ENCODE measurements at places on chromosomes 6 and 20.

DNA sequence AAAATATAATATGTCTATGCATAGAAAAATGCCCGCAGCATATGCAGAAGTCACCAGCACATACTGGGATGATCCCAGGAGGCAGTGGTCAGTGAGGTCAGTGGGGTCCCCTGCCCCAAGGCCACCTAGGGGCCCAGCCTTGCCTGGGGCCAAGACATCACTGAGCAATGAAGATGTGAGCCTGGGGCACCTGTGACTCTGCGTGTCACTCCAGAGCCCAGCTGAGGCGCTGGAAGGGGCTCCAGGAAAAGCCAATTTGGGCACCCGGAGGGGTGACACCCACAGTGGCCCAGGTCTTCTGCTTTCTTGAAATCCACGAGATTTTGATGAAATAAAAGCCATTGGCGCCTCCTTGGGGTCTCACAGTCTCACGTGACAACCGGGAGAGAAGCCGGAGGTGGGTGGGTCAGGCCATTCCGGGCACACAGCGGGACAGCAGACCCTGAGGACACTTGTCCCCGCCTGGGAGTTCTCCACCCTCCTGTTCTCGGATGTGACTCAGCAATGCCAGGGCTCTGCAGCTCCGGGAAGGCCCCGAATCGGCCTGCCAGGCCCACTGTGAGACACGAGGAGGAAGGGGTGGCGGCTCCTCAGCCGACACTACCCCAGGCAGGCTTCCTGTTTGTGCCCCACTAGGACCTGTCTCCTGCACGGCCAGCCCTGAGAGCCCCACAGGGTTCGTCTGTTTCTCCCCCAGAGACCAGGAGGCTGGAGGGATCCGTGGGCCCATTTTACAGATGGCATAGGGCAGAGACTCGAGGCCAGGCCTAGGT lies 24.4 kb upstream of the SLCO4A1 start:
- DNase-seq: peak; percentile 38

- DNase-seq: no peak
These were observed at the start of gene C6orf15 for GRCh38 chr6:31112478-31112877. C6orf15 (minus strand) TSS chr6:31112575; CDS start chr6:31112555, 20 bp downstream.

GRCh38 chr6:4606821-4607704 lies 169.1 kb upstream of the CDYL start:
- DNase-seq: no peak

DNA sequence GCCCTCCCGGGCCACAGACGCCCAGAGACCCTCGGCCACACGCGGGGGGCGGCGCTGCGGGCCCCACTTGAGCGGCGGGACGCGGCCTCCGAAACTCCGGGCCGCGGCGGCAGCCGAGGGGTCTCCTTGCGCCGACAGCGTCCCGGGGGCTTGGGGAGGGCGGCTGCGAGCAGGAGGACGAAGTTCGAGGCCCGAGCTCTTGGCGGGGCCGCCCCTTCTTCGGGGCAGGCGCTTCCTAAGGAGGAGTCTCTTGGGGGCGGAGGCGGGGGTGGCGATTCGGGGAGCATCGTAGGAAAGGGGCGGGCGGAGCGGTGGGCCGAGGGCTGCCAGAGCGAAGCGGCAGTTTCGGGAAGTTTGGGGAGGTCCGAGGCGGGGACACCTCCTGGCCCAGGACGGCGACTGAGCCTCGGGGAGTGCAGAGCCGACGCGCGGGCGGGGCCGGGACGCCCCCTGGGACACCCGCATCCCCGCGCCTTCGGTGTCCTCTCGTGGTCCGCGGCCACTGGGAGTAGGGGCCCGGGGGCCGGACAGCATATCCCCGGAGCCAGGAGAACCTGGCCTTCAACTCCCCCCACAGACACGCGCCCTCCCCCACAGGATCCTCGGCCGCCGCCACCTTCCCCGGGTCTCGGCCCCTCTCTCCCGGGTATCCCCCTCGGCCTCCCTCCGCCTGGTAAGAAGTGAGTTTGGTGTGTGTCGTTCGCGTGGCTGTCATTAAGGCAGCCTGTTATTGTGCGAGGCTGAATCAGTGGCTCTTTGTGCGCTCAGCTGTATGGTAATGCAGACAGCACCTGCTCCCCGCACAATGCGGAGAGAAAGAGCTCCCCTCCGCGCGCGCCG lies 613 bp upstream of the DLL1 start:
- DNase-seq: no peak

DNA sequence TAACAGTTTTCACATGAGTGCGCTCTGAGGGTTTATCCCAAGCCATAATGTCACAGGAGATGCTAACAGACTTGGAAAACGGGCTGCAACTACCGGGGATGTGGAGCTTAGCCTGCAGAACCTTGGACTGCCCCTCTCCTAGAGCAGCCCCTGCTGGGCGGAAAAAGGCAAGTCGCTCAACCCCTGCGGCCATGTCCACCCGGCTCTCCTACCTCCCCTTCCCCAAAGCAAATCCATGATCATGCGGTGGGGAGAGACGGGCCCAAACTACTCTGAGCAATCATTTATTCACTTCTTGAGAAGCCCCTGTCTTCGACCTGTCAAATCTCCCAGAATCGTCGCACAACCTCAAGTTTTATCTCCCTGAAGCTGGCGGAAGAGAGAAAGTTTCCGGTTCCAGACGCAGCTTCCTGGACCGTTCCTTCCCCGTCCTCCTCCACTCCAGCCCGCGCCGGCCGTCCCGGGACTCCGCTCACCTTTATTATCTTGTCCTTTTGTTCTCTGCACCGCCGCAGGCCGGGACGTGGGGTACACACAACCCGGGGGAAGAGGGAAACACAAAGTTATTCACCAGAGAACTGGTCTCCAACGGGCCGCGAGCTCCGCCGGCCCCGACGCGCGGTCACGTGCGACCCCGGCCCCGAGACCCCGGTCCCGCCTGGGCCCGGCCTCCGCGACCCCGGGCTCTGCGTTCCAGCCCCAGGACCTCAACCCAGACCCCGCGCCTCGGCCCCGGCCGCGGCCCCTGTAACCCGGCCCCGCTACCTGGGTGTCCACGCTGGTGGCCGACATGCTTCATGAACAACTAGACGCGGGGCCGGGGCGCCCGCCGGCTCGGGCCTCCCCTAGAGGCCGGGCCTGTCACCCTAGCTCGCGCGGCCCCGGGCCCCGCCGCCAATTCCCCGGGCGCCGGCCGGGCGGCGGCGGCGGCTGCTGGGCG lies 560 bp downstream of the YTHDF1 start:
- DNase-seq: peak; percentile 7

GRCh38 chr6:99136488-99136887 lies 188.7 kb upstream of the FBXL4 start:
- DNase-seq: no peak

GRCh38 chr6:91185072-91185471 lies 598.2 kb upstream of the MAP3K7 start:
- no peak for DNase-seq

GRCh38 chr6:21507811-21508210 lies 85.7 kb upstream of the SOX4 start:
- DNase-seq: no peak

DNA sequence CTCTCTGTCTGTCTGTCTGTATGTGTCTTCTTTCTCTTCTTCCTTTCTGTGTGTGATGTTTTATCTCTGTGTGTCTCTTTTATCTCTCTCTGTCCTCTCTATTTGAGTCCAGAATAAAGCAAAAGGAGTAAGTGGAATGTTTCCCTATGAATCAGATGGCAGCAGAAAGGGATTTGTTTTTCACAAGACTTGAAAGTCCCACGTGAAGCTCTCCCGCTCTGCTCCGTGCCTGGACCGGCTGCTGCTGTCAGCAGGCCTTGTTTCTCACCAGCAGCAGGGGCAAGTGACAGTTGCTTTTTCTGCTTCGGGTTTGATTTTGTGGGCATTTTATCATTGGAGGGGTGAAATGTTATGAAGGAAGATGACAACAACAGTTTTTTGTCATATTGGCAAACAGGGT lies 212.7 kb downstream of the PACRG start:
- DNase-seq: no peak

GRCh38 chr6:108587258-108588059 lies 26.7 kb downstream of the FOXO3 start:
- DNase-seq: no peak

DNA sequence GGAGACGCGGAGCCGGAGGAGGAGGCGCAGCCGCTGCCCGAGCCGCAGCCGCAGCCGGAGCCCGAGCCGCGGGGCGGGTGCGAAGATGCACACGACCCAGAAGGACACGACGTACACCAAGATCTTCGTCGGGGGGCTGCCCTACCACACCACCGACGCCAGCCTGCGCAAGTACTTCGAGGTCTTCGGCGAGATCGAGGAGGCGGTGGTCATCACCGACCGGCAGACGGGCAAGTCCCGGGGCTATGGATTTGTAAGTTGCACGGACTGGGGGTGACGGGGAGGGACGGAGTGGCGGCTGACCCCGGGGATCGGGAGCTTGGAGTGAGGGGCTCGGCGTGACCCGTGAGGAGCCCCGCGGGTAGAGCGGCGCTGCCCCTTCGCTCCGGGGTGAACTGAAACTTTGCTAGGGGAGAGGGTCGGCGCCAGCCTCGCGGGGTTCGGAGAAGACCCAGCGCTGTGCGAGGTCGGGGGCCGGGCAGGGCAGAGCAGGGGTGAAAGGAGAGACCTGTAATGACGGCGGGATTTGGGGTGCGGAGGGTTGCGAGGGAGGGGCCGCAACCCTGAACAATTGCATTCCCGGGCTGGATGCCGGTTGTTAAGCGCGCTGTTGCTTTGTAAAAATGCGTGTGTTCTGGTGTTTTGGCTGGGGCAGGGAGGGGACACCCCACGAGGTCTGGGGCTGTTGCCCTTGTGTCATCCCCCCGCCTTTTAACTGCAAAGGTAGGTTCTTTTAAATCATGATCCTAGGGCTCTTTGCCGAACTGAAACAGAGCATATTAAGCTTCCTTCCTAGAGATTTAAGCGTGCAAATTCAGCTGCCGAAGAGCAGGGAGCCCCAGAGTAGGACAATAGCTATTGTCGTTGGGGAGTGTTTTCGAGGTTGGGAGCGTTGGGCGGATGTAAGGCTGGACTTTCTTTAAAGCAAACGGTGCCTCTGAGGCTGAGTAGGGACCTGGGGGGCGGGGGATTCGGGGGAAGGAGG lies 628 bp downstream of the RBM24 start:
- no peak for DNase-seq

DNA sequence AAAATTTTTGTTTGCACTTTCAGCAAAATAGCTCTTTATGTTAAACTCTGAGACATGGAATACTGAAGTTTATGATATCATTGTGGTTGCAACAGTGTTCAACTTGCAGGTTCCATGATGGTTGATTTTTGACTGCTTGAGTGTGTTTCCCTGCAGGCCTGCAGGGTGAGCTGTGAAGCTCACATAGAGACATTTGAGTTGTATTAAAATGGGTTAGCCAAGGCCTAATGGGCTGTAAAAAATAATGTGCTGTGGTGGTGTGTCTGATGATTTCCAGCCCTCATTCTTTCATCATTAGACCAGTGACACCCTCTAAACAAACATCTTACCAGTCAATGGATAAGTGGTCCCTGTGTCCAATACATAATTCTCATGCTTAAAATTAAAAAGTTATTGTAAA lies 321.4 kb downstream of the FARS2 start:
- DNase-seq: no peak

GRCh38 chr6:142802124-142802523 lies 142.9 kb downstream of the HIVEP2 start:
- DNase-seq: peak; percentile 36

- peak; percentile 50 for DNase-seq
These were observed 645 bp downstream of the DDX39B start for GRCh38 chr6:31541059-31541657.

- DNase-seq: no peak
These were observed 113.5 kb upstream of the BEND6 start for GRCh38 chr6:56841381-56841749.

- DNase-seq: no peak
These were observed 161.5 kb downstream of the MYLK4 start for GRCh38 chr6:2589171-2589661.

- DNase-seq: no peak
These were observed 4.4 kb upstream of the HMGN3 start for GRCh38 chr6:79238919-79239318.

DNA sequence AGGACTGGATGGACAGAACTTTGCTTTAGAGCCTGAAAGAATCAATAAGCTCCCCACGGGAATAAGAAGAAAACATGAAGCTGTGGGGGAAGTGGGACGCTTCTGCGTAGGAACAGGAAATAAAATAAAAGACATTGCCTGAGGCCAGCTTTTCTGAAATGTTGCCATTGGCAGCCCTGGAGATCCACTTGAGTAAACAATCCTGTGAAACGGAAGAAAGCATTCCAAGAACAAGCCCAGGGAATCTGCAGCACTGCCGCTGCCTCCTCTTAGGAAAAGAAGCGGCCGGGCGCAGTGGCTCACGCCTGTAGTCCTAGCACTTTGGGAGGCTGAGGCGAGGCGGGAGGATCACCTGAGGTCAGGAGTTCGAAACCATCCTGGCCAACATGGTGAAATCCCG lies 182.3 kb upstream of the RALGAPA2 start:
- no peak for DNase-seq

DNA sequence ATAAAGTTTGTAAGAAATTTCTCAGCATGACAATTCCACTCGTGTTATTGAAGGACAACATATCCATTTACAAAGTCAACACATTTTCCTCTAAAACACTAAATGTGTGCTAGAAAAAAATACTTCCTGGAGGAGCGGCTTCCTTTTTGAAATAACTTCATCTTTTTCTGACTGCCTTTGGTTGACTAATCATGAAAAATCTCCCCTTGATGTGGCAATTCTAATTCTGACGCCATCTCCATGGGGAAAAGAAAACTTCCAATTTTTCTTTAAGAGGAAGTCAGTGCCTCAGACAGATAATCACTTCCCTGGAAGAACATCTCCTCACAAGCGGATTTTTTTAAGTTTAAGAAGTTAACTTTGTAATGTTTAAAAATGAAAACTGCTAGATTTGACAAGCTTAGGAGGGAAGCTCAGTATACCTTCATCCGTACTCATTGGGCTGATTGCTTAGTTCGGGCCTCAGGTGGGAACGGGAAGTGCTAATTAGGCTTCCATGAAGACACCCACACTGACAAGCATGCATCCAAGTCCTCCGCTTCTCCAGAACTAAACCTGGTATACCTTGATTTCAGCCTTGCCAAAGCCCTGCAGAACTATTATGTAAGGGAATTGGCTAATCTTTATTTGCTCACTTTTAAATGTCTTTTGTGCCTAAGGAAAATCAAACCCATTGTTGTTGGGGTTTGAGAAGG lies 35.1 kb upstream of the DUSP22 start:
- DNase-seq: no peak

GRCh38 chr20:44765701-44766347 lies 20.2 kb downstream of the KCNK15 start:
- DNase-seq: no peak

GRCh38 chr6:135680964-135681913 lies 170.3 kb upstream of the PDE7B start:
- DNase-seq: no peak

- DNase-seq: peak; percentile 50
These were observed 7.5 kb upstream of the GGTLC1 start for GRCh38 chr20:23995905-23996666.

GRCh38 chr20:57693002-57693582 lies 16.7 kb downstream of the PMEPA1 start:
- DNase-seq: no peak

DNA sequence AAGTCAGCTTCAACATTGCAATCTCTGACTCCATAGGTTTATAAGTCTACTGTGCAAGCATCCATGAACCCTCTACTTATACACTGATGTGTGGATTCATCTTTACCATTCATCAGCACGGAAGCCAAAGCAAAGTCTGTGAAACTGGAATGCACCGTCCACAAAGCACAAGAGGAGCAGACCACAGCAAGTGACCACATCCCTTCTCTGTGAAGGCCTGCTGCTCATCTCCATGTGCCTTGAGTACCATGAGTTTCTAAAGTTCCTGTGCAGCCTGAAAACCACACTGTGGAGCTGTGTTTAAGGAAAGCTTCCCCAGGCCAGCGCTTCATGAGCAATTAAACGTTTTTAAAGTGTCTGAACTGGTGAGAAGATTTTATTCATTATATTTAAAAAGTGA lies 20.0 kb downstream of the GABRR1 start:
- no peak for DNase-seq
